Activated CD4-positive, alpha-beta T cell treated with anti-CD3 and anti-CD28 coated beads, Interleukin-2, amount 50 U/mL, for 48 hours (primary cell): ENCODE measurements at places on chromosomes 2 and 18.
A peak's percentile ranks its signal among the peaks of the same experiment; 100 is the strongest.

GRCh38 chr18:9232977-9233376, 96.4 kb downstream of the ANKRD12 start:
- no peak for DNase-seq

- DNase-seq: no peak
Measured at GRCh38 chr2:28347596-28347995, 45.1 kb upstream of the FOSL2 start.

GRCh38 chr18:941331-941730, 36.7 kb downstream of the ADCYAP1 start:
- DNase-seq: no peak

DNA sequence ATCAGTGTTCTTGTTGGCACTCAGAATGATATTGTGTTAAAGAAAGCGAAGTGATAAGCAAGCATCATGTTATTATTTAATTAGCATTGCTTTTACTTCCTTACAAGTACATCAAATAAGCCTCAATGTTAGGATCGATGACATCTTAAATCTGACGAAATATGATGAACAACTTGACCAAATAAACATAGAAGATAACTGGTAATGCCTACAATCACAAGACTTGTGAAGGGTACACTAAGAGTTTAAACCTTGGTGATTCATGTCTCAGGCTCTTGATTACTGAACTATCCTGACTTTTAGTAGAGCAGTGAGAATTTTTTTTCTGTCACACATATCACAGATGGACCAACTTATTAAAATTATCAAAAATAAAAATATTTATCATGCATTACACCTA, 500.8 kb upstream of the ZEB2 start:
- no peak for DNase-seq

- no peak for DNase-seq
Measured at GRCh38 chr2:61807036-61807757, 46.7 kb downstream of the FAM161A start.

- DNase-seq: no peak
Measured at GRCh38 chr2:72012886-72013574, 134.6 kb downstream of the CYP26B1 start.

DNA sequence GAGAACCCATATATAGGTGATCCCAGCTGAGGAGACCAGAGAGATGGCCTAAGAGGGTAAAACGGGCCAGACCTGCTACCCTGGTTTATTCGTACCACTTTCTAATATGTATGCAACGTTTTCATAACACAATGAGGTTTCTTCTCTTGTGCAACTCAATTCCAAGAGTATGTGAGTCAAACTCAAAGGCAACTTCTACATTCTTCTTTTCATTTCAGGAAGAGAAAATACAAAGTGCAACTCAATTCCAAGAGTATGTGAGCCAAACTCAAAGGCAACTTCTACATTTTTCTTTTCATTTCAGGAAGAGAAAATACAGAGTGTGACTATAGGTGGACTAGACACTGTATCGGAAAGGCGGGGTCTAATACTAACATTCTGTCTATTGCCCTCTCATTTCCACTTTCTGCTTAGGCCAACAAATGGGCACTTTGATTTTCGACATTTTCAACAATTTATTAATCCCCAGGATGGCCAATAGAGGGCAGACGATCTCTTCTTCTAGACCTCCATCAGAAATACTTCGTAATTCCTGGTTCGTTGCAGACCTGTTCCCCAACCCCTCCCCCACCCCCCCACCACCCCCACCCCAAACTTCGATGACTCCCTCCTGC, 3.7 kb upstream of the CRIM1 start:
- DNase-seq: no peak

DNA sequence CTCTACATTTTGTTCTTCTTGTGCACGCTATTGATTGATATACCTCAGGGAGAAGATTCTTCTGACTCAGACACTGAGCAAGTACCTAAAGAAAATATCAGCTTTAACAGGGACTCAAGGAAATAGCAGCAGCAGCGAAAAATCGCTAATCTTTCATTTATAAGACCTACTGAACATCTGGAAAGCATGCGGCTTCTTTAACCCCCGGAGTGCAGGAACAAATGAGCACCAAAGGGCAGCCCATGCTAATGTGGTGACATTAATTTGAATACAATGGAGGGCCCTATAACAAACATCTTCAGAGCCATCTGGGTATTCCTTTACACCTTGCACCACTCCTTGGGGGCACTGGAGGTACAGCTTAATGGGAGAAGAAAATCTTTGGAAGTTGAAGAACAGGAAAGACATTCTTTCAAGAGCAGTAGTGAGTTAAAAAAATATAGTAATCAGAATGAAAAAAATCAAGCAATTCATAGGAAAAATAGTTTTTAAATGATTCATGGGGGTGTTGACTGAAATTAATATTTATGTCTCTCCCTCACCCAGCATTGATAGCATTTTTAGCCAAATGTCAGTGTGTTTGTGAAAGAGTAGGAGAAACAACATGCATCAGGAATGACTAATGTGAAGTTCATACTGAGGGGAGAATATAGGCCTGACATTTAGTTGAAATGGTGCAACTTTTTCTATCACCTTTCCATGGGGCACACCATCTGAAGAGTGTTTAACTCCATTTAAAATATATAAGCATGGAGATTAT, 281.7 kb downstream of the HRH4 start:
- no peak for DNase-seq

- no peak for DNase-seq
Measured at GRCh38 chr2:222795450-222796357, 65.1 kb upstream of the ACSL3 start.

- no peak for DNase-seq
Measured at GRCh38 chr18:66623821-66624220, 19.9 kb upstream of the CDH19 start.

DNA sequence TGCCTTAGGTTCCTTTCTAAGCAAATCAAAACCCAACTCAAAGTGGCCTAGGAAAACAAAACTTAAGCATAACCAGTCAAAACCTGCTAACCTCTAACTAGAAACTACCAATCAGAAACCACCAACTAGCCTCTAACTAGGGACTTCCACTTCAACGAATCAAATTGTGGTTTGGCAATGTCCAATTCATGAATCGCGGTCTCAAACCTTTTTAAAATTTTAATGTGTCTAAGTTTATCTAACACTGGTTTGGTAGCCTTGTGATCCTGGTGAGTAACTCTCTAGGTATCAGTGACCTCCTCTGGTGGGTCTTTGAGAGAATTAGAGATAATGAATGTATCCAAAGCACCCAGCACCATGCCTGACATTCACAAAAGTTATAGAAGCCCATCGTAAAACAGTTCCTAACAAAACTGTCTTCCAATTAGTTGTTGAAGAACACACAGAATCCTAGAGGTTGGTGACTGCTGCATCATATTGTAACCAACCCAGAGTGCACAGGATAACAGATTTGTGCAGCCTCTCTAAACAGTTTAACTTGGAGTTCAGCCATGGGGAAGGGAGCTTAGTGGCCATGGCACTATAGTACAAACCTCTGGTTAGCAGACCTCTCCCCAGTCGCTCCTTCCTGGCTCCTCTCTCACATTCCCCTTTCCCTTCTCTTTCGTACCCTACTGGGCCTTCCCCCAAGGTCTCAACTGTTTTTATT, 45.2 kb upstream of the B3GNT2 start:
- DNase-seq: no peak

- DNase-seq: no peak
Measured at GRCh38 chr2:149004836-149005235, 33.7 kb upstream of the LYPD6B start.

DNA sequence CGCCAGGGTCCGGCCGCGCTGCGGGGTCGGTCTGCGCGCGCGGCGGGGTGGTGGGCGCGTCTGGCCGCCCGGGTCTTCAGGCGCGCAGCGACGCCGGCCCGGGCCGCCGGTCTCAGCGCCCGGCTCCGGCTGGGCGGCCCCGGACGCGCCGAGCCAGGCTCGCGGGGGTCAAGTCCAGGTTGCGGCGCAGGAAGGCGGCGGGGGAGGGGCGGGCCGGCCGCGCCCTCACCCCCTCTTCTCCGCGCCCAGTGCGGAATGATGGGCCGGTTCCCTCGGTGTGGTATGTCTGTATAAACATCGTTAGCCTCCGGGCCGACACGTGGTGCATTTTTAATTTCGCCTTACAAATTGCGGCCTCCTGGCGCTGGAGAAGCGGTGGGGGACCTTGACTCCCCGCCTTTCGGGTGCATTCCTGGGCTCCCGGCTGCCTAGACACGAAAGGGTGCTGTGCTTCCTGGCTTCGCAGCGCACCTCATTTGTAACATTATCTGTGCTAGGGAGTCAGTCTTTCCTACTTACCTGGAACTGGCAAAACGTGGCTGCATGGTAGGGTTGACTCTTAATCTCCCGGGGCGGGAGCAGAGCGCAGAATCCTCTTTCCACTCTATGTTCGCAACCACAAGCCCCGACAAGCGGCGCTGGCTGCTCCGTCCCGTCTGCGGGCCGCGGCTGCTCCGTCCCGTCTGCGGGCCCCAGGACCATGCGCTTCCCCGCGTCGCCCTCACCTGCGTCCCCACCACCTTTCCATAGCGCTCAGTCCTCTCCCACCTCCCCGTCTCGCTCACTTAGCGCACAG, 69.0 kb downstream of the CTAGE1 start:
- no peak for DNase-seq

DNA sequence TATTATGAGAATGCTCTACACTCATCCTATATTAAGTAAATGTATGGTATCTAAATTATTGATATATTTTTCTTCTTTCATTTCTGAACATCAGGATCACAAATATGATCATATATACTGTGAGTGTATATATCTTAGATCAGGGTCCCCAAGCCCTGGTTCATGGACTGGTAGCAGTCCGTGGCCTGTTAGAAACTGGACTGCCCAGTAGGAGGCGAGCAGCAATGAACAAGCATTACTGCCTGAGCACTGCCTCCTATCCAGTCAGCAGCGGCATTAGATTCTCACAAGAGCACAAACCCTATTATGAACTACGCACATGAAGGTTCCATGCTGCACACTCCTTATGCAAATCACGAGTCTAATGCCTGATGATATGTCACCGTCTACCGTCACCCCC, 1247.1 kb upstream of the NXPH2 start:
- DNase-seq: no peak

GRCh38 chr2:199911877-199912161, 726 bp downstream of the C2orf69 start:
- DNase-seq: no peak

DNA sequence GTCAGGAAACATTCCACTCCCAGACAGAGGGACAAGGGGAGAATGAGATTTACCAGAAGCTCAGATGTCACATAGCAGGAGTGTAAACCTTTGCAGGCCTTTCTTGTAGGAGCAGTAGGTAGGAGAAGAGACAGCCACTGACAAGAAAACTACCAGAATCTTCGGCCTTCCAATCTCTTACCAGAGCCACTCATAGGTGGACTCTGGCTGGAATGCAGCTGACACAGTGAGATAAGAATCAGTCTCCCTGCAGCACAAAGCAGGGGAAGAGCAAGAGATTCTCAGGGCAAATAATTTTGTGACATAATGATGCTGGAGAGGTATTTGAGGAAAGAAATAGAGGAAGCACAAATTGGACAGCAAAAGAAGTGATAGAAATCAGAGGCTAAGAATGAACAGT, 1534.5 kb downstream of the DPP10 start:
- no peak for DNase-seq

DNA sequence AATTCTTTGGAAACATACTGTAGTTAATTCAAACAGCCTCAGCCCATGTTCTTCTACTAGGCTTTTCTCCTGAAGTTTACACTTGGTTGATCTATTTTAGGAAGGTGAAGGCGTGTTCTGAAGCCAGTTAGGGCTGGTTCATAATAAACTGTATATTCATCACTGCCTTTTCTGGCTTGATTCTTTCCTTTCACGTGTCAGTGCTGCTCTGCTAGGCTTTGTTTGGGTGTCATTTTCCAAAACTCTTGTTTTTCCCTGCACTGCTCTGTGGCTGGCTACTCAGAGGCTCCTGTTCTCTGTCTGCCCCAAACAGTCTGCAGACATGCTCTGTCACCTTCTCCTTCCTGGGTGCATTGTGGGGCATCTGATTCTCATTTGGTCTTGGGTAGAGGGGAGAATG, 136.1 kb downstream of the PARD3B start:
- DNase-seq: no peak

DNA sequence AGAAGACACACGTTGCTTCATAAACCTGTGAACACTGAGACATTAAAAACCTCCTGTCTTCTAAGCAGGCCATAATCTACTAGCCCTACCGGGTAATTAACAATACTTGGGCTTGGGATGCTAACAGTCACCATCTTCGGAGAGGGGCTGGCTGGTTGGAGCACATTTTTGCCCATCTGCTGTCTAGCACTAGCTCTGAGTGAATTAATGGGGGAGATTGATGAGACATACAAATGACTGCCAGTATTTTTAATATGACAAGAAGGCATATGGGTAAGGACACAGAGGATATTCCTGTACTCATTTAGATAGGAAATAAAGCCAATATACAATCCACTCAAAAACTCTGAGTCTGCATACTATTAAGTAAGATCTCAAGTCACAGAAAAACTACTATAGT, 651.6 kb upstream of the SOX11 start:
- DNase-seq: no peak

DNA sequence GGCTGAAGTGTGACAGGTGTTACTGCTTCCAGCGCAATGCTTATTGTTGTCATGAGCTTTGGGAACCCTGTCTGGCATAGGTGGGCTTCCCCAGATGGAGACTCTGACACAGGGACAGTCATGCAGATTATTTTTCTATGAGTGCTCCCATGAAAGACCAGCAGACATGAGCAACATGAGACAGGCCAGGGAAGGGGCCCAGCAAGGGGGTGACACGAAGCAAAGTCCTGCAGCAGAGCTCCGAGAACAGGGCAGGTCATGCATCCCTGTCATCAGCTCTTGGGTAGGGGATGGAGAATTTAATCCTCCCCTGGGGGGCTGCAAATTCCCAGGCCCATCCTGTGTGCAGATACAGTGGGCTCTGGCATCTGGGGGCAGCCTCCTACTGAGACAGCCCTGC, 77.4 kb downstream of the CTAGE1 start:
- DNase-seq: no peak

DNA sequence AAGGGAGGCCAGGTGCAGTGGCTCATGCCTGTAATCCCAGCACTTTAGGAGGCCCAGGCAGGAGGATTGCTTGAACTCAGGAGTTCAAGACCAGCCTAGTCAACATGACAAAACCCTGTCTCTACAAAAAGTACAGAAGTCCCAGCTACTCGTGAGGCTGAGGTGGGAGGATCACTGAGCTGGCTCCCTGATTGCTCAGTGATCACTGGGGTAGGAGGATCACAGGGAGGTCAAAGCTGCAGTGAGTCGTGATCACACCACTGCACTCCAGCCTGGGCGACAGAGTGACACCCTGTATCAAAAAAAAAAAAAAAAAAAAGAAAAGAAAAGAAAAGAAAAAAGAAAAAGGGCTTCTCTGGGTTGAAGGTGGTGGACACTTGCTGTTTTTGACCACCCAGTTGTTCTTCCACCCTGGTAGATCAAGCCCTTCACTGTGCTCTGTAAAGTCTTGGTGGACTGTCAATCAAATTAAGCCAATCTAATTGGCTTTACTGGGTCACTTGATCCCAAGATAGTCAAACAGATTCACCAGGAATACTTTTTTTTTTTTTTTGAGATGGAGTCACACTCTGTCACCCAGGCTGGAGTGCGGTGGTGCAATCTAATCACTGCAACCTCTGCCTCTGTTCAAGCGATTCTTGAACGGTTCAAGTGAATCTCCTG, 191.6 kb downstream of the AGPS start:
- DNase-seq: no peak

GRCh38 chr18:13562494-13563029, 163.8 kb downstream of the FAM210A start:
- DNase-seq: peak; percentile 92
